ENCODE measurements at places on chromosomes 6 and 20.

DNA sequence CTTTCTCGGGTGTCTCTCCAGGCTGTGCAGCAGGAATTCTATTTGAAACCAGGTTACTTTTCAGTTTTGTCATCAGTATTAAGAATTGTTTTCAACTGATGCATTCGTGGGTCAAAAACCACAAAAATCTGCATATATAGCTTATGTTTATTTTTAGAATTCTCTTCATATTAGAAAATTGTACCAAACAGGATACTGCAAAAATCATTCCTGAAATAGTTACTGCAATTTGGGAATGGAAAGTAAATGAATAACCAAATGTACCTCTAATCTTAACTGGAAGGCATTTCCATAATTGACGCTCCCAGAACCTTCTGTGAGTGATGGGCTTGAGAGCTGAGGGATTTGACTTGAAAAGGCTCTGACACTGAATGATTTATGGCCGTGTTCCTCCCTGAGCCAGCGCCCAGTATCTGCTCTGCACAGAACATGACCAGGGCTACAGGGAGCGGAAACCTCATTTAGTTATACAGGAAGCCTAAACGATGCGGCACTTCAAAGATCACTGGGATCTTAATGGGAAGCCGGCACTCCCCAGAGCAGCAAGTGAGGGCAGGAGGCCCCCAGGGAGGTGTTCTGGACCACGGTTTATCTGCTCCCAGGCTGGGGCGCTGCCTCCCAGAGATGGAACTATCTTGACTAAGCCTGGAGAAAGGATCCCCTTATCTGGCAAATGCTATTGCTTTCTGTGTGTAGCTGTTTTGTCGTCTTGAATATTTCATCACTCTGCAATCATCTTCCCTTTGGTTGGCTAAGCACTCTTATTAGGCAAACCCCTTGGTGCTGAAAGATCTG, 446.0 kb downstream of the QKI start:
- no peak for DNase-seq

DNA sequence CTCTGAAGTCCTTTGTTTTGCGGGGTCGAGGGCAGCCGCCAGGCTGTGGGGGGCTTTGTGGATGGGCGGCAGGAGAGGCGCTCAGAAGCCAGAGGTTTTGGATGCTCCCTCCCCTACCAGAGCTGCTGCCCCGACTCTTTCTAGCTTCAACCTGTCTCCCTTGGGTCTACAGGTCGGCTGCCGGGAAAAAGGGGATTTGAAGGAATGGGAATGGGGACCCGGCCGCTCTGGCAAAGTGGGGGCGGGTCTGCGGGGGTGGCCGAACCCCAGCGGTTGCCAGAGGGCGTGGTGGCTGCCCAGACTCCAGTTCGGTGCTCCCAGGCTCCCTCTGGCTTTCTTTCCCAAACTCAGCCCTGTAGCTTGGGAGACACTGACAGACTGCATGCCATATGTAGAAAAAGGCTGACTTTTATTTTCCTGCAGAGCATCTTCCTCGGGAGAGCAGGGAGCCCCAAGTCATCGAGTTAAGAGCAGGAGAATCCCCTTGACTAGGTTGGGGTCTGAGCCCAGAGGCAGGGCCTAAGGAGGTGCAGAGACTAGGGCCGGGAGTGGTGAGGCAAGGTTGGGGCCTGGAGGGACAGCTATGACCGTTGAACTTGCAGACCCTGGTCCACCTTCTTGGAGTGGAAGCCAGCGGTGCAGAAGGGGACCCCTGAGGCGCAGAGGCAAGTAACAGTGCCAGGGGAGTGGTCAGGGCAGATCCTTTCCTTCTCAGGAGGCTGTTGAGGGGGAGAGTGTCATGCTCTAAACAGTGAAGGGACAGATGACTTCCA, 1.4 kb upstream of the PPP1R18 start:
- no peak for DNase-seq

- no peak for DNase-seq
Measured at GRCh38 chr6:84681693-84682326, 82.6 kb downstream of the TBX18 start.

GRCh38 chr6:28553986-28554881, 28.6 kb downstream of the GPX5 start:
- DNase-seq = no peak

GRCh38 chr6:26223650-26224546, 136.7 kb downstream of the HFE start:
- DNase-seq = peak; percentile 56

DNA sequence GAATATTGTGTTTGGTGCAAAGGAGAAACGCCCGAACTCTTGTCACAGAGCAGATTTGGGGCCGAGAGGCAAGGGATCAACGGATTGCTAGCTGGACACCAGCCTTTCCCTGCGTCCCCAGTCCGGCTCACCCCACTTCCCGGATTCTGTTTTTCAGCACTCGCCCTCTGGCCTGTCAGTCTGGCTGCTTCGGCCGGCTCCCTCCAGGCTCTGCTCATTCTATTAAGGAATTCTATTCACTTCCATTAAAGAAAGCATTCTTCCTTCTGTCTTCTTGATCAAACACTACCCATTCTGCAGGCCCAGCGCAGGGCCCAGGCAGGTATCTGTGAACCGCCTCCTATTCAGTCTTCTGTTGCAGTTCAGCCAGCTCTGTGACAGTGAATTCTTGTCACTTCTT, 91.7 kb downstream of the RNF182 start:
- DNase-seq = no peak

DNA sequence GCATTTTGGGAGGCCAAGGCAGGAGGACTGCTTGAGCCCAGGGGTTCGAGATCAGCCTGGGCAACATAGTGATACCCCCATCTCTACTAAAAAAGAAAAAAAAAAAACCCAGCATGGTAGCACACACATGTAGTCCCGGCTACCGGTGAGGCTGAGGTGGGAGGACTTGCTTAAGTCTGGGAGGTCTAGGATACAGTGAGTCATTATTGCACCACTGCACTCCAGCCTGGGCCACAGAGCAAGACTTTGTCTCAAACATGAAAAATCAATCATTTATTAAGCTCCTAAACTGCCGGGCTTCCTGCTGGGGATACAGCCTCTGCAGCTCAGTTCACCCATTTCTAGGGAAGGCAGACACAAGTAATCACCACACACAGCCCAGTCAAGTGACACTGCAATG, 7.3 kb upstream of the USP45 start:
- no peak for DNase-seq

DNA sequence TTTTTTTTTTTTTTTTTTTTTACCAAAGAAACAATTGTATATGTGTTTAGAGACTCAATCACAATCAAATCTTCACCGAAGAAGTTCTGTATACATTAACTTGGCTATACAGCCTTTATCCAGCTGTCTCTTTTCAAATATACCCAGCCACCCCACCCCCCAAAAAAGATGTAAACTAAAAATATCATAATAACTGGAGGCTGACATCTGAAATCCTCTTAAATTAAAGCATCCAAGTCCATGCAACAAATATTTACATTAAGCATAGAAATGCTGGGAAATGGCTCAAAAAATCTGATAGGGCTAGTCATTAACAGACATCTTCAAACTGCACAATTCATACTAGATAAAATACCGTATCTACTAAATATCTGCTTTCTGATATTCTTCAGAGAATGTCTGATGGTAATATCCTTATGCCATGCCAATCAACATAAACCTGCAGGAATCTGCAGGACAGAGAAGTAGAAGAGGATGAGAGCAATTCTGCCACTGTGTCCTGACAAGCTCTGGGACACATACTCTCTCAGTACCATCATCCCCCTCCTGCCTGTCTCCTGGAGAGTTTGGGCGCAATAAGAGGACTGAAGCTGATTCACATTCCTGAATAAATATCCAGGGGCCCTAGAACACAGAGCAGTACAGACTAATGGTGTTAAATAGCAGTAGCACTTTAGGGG, 152.4 kb downstream of the KIF6 start:
- no peak for DNase-seq
